ENCODE measurements at places on chromosomes 6 and 20.
A peak's percentile ranks its signal among the peaks of the same experiment; 100 is the strongest.

DNA sequence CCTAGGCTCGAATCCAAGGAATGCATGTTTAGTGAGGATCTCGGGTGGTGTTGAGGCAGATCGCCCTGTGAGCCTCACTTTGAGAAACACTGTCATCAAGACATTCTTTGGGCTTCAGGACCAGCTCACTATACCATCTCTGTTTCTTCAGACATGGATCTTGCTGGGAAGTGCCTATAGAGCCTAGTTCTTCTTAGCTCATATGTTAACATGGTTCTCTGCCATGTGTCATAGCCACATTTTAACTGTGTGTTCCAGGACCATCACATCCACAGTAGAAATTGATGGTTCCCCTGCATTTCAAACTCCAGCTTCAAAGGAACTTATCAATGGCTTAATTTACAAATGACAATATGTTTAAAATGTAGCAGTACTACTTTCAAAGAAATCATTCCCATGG lies 57.4 kb downstream of the NOX3 start:
- no peak for DNase-seq

GRCh38 chr20:46375771-46376170 lies 30.6 kb downstream of the ELMO2 start:
- peak; percentile 29 for DNase-seq

DNA sequence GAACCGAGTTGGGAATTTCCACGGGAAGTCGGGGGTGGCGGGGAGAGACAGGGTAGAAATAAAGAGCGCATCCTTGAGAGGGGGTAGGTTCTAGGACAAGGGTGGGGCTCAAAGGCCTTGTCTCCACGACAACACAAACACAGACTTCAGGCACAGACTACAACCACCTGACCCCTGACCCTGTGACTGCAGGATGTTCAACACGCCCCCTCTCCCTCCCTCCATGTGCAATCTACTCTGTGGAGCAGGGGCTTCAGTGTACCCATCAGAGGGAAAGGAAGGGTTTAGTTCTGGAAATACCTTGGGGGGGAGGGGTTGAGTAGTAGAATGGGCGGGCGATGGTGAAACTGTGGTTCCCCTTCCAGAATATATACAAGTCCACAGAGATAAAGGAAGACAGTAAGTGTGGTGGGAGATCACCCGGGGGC lies 651 bp upstream of the TAPBP start:
- DNase-seq, result peak; percentile 79

- DNase-seq, result peak; percentile 22
Measured at GRCh38 chr20:50395251-50395729, 114.9 kb upstream of the PTPN1 start.

GRCh38 chr6:144344646-144345045 lies 59.5 kb downstream of the UTRN start:
- no peak for DNase-seq

DNA sequence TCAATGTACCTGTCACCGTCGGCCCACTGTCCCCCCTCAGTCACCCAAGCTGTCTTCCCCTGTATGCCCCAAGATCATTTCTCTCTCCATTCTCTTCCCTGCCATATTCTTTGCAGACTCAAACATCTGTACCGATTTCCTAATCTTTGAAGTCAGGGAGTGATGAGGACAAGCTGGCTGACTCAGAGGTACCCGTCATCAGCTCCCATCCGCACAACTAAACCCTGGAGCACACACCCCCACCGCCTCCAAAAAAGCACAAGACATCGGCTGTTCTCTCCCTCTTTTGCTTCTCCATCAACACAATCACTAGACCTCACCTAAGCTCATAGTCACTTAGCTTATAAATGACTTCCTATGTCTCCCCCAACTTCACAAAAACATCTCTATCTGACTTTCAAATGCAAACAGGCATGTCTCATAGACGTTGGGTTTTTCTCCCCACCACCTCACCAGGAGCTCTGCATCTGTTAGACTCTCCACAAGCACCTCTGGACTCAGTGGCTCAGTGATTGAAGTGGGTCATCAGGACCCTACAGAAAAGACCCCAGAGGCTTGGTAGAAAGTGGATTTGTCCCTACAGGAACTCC lies 11.5 kb upstream of the NFATC2 start:
- peak; percentile 75 for DNase-seq

DNA sequence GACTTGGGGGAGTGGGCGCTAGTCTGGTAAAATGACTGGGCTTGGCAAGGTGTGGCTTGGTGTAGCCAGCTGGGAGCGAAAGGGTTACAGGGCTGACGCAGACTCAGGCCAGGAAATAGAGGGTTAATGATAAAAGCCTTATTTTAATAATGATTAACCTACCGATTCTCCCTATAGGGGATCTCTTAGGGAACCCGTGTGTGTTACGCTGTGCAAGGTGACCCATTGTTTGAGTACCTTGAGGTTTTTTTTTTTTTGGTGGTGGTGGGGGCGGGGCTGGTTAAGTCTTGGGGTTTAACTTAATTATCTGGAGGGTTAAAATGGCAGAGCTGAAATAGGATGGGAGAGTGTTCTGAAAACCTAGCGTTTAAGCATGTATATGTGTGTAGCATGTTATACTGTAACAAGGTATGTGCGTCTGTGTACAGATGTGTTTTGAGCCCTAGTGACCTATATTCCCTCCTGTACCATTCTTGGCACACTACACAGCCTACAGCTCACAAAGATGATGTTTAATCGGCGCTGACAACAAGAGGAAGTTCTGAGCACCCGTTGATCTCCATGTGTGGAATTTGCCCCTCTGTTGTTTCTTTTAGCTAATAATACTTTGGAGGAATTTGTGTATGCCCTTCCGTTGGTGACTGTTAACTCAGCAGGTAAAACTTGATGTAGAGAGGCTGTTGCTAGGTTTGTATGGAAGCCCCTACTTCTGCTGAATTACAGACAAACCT lies 1.3 kb downstream of the CARMIL1 start:
- no peak for DNase-seq

DNA sequence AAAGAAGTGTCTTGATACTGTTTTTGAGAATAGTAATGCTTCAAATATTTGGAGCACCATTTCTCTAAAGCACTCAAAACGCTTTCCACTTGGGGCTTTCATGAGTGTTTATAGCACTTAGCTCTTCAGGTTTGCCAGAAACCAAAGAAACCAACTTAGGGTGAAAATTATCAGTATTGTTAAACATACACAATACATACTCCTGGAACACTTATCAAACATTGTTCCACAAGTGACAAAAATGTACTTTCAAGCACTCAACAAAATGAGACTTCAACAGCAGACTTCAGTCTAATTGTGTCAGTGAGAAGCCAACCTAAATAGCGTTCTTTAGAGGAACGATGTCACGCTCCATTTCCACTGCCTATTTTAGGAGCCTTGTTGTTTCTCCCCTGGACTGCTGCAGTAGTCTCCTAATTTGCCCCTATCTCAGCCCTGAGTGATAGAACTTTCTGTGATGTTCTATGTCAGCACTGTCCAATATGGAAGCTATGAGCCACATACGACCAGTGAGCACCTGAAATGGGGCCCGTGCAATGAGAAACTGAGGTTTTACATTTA lies 461.3 kb downstream of the KIF16B start:
- DNase-seq, result no peak

DNA sequence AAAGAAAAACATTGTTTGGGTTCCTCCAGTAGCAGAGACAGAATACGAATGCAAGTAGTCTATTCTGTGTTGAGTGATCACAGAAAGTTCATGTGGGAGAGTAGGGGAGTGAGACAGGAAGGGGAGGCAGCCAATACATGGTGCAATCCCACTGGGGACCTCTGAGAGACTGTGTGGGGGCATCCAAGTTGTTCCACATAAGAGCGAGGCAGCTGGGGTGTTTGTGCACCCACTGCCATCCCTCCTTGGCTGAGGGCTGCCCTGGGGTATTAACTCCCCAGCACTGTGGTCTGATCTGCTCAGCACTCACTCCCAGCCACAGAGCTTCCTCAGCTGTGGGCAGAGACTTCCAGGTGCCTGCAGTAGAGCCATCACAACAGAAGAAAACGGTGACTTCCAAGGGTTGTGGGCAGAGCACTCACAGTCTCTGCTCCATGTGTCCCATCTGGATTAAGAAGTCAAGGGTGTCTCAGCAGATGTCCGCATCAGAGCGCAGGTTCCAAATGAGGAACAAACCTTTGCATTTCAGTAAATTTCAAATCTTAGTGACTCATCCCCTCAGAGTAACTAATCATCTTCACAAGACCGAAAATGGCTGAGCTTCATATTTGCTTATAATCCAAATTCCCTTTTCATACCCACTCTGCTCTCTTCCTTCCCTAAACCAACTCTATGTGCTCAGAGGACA lies 101.9 kb upstream of the NAA20 start:
- no peak for DNase-seq

- DNase-seq, result no peak
Measured at GRCh38 chr20:33445881-33446625, 2.5 kb upstream of the SNTA1 start.

GRCh38 chr6:111122458-111123286 lies 35.4 kb downstream of the SLC16A10 start:
- no peak for DNase-seq

DNA sequence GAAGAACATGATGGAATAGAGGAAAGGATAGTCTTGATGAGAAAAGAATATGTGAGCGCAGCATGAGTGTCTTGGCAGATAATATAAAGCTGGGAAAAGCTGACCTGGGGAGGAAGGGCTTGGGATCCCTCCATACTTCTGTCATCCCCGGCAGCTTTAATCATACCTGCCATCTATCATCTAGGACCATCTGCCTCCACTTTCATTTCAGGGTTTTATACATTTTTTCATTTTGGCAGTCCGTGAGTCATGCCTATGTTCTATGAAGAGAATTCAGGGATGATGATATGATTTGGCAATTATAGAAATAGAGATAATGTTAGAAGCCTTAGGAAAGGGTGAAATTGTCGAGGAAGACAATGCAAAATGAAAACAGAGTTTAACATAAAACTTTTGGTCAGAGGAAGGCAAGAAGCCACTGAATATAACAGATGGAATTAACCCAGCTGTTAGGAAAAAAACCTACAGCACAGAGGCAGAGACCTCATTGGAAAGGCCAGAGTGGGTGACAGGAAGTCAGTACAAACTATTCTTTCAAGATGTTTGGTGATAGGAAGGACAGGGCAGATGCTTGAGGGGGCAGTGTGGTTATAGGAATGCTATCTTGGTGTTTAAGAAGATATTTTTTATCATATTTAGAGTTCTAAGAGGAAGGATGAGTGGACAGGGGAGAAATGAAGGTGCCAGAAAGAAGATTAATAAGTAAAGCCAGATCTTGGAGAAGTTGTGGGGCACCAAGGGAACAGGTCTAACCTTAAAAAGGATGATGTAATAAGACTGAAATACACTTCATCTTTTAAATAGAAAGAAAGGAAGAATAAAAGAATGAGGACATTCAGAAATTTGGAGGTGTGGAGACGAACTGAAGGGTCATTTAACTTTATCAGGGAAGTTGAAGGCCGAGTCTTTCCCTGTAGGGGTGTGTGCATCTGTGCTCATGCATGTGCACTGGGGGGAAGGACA lies 37.8 kb downstream of the MARCKS start:
- peak; percentile 90 for DNase-seq

GRCh38 chr6:41071501-41071922 lies 644 bp downstream of the OARD1 start:
- DNase-seq, result no peak

DNA sequence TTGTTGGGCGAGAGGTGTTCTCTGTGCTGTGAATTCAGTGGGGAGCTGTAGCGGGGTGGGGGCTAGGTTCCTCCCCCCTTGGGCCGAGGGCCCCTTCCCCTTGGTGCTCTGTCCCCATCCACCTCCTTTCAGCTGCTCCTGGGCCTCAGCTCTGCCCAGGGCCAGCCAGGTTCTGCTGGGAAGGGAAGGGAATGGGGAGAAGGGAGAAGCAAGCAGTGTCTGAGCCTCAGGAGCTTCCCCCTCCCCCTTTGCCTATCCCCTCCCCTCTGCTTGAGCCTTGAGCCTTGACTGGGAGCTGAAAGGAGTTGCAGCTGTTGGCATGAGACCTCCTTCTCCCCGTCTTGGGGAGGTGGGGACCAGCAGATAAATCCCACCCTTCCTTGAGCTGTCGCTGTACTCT lies 576 bp upstream of the RRP36 start:
- DNase-seq, result peak; percentile 12

DNA sequence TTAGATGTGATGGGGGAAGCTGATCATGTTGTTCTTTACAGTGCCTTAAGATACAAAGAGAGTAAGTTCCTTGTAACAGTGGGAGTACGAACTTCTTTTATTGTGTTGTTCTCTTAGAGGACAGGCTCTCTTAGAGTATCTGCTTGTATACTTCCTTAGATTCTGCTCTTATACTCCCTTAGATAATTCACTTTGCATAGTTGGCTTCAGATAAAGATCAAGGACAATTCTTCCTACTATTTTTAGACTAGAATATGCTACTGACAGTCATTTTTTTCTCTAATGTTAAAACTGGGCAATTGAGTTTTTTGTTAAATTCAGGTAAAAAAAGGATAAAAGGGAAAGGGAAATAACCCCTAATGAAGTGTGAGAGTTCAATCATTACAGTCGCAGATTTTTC lies 138.7 kb downstream of the MYB start:
- no peak for DNase-seq

DNA sequence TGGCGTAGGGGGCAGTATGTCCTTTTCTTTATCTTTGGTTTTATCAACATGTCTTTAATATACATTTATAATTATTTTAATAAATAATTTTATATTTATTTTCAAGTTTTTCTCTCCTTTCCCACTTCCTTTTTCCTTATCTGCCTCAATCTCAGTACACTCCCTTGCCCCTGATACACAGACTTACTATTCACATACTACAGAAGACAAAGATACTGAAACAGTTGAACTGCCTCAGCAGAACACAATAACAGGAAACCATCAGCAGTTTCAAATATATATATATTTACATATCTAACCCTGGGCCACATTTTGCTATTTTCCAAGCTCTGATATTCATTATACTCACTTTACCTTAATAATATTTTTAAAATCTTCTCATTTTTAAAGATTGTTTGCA lies 19.8 kb downstream of the IBTK start:
- DNase-seq, result no peak

DNA sequence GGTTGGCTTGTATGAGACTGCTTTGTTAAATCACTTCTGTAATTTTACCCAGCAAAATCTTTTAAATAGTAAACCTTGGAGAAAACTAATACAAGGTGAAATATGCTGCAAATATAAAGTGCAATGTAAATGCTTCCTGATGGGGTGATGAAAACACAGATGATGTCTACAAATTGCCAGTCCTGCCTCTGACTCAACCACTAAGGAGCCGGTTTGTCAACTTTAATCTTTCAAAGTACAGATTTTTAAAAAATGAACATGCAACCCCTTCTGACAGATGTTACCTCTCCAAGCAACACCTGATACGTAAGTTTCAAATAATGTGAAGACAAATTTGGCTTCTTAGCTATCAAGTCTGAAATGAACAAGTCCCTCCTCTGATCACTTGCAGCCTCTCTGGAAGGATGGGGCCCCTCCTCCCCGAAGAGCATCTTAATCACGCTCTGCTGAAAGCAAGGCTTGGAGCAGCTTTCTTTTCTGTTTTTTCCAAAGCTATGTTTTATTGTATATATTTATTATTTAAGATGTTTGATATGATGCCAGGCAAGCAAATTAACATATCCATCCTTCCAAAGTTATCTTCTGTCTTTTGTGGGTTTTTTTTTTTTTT lies 196.0 kb downstream of the MYLK4 start:
- DNase-seq, result no peak

DNA sequence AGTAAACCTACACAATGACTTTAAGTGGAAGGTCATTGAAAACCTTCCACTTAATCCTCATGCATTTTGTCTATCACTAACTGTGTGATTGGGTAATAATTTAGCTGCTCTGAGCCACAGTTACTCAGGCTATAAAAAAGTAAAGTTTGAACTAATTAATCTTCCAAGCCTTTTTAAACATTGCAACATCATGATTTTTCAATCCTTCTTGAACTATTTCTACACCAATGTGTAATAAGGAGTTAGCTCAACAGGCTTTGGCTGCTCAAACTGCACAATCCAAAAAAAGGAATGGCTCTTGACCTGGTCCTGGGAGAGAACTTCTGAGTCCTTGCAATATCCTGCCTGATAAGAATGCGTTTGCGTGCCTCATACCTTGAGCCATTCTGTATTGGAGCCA lies 34.8 kb upstream of the FILIP1 start:
- DNase-seq, result peak; percentile 5
